Germinal center (tissue), 1 donor: ENCODE measurements at places on chromosomes 6 and 20.

DNA sequence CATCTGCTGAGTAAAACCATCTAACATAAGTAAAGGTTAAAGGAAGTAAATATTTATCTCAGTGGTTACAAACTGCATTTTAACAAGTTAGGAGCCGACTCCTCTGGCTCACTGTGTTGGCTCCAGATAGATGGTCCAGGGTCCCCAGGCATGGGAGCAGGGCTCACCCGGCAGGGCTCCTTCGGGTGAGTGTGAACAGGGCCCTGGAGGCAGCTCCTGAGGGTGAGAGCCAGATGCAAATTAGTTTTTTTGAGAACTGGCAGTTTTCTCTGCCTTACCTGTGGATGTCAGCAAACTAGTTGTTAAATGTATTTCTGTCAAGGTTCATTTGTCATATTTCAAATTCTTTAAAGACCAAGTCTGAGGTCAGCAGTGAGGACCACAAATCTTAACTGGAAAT lies 21.5 kb downstream of the TPBG start:
- no peak for DNase-seq

GRCh38 chr20:61980647-61981583 lies 84.8 kb downstream of the TAF4 start:
- DNase-seq = no peak

- no peak for DNase-seq
Observed at GRCh38 chr6:107314531-107314939, 144.8 kb downstream of the PDSS2 start.

- DNase-seq = no peak
Observed at GRCh38 chr6:113288409-113288808, 568.7 kb upstream of the MARCKS start.

DNA sequence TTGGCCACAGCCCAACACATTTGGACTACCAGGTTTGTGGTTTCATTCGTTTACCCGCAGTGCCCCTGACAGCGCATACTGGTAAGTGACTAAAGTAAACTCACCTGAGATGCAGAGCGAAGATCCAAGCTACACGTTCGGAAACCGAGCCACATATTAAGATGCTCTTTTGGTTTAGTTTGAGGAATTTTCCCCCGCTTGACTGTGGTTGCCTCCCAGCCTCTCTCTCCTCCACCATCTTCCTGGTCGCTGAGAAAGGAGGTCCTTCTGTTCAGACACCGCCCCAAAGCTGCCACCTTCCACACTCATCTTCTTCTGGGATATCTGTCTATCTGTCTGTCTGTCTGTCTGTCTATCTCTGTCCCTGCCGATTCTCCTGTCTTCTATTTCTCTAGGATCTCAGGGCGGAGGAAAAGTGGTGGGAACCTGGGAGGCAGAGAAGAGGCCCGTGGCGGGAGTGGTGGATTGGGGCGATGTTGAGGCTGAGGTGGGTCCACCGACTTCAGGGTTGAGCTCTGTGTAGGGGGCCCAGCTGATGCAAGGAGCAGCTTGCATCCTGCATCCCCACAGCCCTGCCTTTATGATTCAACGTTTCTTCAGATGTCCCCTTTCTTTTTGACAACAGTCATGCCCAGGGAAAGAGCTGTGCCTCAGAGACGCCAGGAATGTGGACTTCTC lies 196.9 kb upstream of the ZNF184 start:
- no peak for DNase-seq

DNA sequence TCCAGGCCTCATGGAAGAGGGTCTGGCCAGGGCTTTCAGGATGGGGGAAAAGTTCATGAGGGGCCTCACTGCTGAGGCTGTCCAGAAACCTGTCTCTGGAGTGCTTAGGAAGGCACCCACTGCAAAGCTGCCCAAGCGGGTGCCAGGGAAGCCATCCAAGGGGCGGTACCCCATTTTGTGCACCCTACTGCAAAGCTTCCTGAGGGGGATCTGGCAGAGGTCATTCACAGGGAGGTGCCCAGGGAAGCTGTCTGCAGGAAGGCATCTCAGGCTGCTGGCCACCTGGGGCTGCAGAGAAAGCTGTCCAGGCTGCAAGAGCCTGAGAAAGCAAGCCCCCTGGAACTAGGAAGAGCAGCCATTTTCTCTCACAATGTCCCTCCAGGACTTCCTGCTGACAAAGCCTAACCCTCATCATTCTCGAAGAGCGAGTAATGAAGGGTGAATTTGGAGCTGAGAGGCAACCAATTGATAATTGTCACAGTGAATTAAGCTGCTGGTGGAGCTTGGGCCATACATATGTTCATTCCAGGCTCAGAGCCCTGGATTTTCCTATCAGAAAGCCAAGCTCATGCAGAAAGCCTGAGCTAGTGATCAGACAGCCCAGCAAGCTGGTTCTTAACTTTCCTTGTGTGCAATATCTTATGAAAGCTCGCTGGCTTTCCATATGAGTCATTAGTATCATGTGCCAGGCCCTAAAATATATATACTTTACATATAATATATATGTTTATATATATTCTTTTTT lies 62.2 kb upstream of the SLC22A16 start:
- no peak for DNase-seq

DNA sequence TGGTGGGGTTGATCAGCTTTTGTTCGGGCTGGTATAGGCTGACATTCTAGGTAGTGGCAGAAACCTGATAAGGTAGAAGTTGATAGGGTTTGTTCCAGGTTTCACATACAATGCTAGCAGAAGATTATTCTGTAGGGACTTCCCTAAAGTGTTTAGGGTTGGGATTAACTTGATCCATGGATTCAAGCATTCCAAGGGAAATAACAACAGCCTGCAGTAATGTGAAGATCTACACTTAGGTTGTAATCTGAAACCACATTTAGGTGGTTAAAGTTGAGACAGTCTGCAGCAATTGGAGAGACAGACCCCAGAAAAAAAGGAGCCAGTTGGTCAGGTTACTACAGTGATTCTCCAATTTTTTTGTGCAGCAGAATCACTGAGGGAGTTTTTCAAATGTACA lies 56.1 kb downstream of the GJA1 start:
- no peak for DNase-seq
